ENCODE measurements at places on chromosomes 13 and 19.
A peak's percentile ranks its signal among the peaks of the same experiment; 100 is the strongest.

GRCh38 chr13:97283888-97284287 is 61.8 kb downstream of the MBNL2 start:
- no peak for DNase-seq

- DNase-seq = no peak
Observed at GRCh38 chr13:113355621-113356020, 8.3 kb downstream of the GRTP1 start.

DNA sequence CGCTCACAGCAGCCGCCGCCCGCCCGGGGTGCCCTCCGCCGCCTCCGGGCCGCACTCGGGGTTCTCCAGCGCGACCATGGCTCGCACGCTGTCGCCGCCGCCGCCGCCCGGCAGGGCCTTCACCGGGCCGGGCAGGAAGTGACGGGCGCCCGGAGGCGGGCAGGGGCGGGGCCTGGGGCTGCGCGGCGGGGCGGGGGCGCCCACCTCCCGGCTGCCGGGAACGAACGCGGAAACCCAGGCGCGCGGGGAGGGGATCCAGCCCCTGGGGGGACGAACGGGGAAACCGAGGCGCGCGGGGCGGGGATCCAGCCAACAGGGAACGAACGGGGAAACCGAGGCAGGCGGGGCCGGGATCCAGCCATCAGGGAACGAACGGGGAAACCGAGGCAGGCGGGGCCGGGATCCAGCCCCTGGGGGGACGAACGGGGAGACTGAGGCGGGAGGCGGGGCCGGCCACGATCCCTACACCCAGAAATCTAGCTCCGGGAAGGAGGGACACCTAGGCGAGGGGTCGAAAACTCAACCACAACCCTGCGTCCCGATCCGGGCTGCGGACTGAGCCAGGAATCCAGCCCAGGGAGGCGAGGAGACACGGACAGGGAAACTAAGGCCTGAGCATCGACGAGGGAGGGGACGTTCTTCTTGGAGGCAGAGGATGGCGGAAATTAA is at the start of gene R3HDM4:
Gene R3HDM4, minus strand, starts transcription at position 140 of the 669 bp plus-strand sequence. Its CDS starts 62 bp downstream, at position 78.
- DNase-seq = no peak

GRCh38 chr19:51246164-51246552 is 4.7 kb upstream of the SIGLECL1 start:
- no peak for DNase-seq

DNA sequence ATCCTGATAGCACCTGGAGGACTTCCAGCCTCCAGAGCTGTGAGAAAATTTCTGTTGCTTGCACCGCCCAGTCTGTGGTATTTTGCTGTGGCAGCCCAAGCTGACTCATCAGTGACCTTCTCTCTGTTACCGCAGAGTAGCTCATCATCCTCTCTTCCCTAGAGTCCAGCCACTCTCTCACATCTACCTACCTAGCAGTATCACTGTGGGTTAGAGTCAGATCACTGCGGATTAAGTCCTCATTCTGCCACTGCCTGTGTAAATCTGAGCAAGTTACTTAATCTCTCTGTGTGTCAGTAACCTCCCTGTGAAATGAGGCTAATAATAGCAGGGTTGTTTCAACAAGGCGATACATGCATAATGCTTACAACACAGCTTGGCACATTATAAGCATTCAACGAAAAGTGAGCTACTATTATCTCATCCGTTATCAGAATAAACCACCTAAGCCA is 40.3 kb upstream of the USPL1 start:
- peak; percentile 93 for DNase-seq

- DNase-seq = peak; percentile 58
Observed at GRCh38 chr13:93915269-93915809, 564.1 kb downstream of the DCT start.

- no peak for DNase-seq
Observed at GRCh38 chr13:95385798-95386197, 84.5 kb upstream of the ABCC4 start.
